ENCODE measurements at places on chromosomes 16 and 17. TPM values are rescaled to one million over a fixed set of nuclear protein-coding genes. Genes with fewer than 3 reads are reported as not detected.

DNA sequence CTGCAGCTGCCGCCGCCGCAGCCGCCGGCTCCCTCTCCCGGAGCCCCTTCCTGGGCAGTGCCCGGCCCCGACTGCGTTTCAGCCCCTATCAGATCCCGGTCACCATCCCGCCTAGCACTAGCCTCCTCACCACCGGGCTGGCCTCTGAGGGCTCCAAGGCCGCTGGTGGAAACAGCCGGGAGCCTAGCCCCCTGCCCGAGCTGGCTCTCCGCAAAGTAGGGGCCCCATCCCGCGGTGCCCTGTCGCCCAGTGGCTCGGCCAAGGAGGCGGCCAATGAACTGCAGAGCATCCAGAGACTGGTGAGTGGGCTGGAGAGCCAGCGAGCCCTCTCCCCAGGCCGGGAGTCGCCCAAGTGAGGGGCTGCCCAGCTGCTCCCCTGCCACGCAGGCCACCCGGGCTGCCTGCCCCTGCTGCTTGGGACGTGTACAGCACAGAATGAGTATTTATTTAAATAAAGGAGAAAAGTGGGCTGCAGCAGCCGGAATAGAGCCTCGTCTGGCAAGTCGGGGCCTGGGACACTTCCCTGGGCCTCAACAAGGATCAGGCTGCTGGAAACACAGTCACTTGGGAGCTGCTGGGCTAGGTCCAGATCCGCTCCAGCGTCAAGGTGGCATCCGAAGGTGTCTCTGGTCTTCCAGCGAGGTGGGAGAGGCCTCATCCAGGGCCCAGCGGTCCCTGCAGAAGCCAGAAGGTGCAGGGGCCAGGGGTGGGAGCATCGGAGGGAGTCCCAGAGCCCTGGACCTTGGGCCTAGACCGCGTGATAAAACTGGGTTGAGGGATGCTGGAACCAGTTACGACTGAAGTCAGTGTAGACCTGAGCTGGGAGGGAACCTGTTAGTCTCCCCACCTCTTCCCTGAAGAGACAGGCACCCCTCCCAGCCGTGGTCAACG lies 8.8 kb downstream of the TBX2 start:
- DNase-seq = no peak

NOL3 gene
- polyA plus RNA-seq = 5.6 TPM

- no peak for DNase-seq
Measured at GRCh38 chr16:8199390-8199789, 390.9 kb downstream of the TMEM114 start.

GRCh38 chr17:74815067-74815466 lies 38.9 kb upstream of the NAT9 start:
- DNase-seq = no peak

- no peak for DNase-seq
Measured at GRCh38 chr16:85329059-85329812, 217.0 kb upstream of the CIBAR2 start.

GRCh38 chr16:23679274-23679985 lies 741 bp downstream of the PLK1 start:
- no peak for DNase-seq

SLFN5 gene
- polyA plus RNA-seq = 17.6 TPM

VAT1L gene
- 4.9 TPM for polyA plus RNA-seq

GRCh38 chr16:48125888-48126287 lies 29.9 kb downstream of the ABCC12 start:
- no peak for DNase-seq

TNP2 gene
- polyA plus RNA-seq = not detected

- DNase-seq = no peak
Measured at GRCh38 chr16:556474-557173, 3.6 kb upstream of the PRR35 start.

USP6 gene
- 8.4 TPM for polyA plus RNA-seq

All from right renal pelvis (tissue), 4 donors.